ENCODE measurements at places on chromosomes 16 and 17.

GRCh38 chr17:50785946-50786570, 18.7 kb upstream of the ANKRD40CL start:
- DNase-seq = no peak

GRCh38 chr16:74607310-74607961, 522 bp upstream of the GLG1 start:
- DNase-seq = no peak

- no peak for DNase-seq
These were observed 520.8 kb downstream of the WWOX start for GRCh38 chr16:78620291-78620690.

- DNase-seq = no peak
These were observed 56.3 kb downstream of the MRM3 start for GRCh38 chr17:838486-838885.

GRCh38 chr16:67726106-67727034, 7.3 kb upstream of the GFOD2 start:
- no peak for DNase-seq

- DNase-seq = no peak
These were observed 397.4 kb downstream of the CA10 start for GRCh38 chr17:51761105-51761504.

DNA sequence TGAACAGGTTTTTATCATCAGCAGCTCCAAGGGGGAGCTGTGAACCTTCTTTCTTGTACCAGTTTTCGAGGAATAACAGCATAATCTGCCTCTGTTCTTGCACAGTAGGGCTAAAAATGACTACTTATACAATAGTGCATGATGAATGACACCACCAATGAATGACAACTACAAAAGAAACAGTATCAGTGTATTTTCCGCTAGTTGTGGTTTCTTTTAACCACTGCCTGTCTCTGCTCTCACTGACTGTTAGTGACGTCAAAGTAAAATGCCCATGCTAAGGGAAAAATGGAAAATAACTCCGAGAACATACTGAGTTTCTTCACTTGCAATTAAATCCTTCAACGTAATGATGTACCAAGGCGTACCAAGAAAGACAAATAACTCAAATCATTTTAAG, 294.9 kb downstream of the MAP2K6 start:
- DNase-seq = no peak

DNA sequence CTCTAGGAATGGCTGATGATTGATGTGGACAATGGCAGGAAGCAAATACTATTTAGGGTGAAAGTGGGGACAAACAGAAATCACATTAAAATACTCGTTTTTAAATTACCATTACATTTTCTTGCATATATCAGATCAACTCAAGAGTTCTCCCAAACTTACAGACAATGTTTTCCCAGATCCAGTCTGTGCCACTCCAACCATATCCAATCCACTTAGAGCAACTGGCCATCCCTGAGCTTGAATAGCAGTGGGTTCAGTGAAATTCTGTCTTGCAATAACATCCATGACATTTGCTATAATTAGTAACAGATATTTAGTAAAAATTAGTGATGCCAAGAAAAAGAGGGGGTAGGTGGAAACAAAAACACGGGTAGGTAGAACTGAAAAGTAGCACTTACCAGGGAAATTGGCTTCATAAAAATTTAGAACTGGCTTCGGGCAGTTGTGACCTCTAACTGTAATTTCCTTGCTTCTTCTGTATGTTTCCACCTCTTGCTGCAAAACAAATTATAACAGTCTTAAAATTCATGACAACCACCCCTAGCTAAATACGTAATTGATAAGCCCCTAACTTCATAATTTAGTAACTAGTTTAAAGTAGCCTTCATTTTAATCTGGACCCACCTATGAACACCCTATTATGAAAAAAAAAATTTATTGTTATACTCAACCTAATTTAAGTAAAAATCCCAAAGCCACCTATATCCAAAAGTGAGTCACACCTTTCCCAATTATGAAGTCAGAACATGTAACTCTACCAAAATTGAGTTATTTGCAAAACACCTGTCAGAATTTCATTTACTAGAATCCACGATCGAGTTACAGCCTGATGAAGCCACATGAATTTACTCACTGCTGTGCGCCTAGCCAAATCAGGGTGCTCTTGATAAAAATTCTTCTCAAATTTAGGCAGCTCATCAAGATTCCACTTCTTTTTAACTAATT, 2.0 kb downstream of the DDX5 start:
- DNase-seq = no peak

GRCh38 chr17:51853857-51854256, 304.7 kb downstream of the CA10 start:
- peak; percentile 21 for DNase-seq

DNA sequence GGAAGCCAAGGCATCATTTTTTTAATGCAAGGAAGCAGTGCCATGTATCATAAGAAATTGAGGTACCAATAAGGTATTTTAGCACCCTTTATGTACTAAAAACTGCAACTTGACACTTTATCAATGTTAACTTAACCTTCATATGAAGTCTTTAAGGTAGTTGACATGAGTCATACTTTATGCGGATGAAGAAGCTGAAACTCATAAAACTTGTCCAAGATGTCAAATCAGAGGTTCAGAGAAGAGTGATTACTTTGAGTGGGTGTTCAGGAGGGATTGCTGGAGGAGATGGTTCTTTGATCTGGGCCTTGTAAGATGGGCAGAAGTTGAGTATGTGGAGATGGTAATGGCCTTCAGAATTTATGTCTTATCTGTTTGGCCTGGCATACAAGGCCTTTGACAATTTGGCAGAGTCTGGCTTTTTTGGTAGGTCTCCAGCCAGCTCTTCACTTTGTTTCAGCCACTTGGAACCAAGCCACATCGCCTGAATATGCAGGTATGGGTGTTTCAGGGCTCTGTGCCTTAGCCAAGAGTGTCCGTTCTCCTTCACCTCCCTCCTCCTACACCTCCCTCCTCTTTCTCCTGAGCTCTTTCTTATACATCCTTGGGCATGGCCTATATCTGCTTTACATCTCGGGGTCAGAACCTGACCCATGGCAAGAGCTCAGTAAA, 23.7 kb downstream of the YPEL2 start:
- no peak for DNase-seq

DNA sequence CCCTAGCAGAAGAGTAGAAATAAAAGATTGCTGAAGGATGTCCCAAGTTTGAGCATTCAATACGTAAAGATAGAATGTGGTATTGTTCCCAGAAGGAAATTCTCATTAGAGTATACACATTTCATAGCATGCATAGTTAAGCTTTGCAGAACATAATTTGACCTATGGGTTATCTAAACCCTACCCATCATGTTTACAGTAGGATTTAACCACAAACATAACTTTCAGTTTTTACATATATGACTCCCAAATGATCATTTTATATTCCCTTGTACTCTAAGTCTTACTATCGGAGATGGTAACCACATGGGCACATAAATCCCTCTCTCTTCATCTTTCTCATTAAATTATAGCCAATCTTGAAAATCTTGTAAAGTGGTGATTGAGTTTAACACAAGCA, 50.9 kb downstream of the SYNRG start:
- DNase-seq = no peak

Measured in kidney epithelial cell (primary cell).